Activated CD4-positive, alpha-beta T cell treated with anti-CD3 and anti-CD28 coated beads, Interleukin-2, amount 10 ng/mL, durations not matched to agents 7 days and 5 days (primary cell): ENCODE measurements at places on chromosomes 7 and 10.

GRCh38 chr10:76265441-76266113 lies 834.2 kb downstream of the LRMDA start:
- no peak for DNase-seq

DNA sequence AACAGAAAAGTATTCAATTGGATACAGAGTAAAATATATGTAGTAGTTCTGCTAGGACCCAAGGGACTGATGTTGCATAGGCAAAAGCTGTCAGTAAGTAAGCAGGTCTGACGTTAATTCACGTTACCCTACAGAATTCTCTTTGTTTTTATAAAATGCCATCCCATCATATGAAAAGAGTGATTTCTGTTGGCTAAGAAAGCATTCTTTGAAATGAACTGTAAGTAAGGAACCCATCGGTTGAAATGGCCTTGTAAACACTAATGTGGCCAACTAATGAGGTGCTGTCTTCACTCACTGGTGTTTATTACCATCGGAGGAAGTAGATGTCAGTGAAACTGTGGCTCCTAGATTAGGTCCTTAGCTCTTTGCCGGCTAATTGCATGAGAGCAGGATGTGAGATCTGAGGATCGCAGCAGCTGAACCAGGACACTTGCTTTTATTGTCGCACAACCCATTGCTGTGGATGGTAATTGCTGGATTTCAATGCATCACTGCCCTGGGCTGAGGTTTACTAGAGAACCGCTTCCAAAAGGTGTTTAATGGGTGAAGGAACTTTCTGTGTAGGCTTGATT lies 49.5 kb downstream of the UBE3C start:
- no peak for DNase-seq

- no peak for DNase-seq
These were observed 8.6 kb downstream of the CTBP2 start for GRCh38 chr10:125151553-125152449.

GRCh38 chr10:47291682-47292081 lies 8.3 kb upstream of the GDF10 start:
- no peak for DNase-seq

GRCh38 chr7:26815426-26815825 lies 49.0 kb downstream of the SKAP2 start:
- no peak for DNase-seq

DNA sequence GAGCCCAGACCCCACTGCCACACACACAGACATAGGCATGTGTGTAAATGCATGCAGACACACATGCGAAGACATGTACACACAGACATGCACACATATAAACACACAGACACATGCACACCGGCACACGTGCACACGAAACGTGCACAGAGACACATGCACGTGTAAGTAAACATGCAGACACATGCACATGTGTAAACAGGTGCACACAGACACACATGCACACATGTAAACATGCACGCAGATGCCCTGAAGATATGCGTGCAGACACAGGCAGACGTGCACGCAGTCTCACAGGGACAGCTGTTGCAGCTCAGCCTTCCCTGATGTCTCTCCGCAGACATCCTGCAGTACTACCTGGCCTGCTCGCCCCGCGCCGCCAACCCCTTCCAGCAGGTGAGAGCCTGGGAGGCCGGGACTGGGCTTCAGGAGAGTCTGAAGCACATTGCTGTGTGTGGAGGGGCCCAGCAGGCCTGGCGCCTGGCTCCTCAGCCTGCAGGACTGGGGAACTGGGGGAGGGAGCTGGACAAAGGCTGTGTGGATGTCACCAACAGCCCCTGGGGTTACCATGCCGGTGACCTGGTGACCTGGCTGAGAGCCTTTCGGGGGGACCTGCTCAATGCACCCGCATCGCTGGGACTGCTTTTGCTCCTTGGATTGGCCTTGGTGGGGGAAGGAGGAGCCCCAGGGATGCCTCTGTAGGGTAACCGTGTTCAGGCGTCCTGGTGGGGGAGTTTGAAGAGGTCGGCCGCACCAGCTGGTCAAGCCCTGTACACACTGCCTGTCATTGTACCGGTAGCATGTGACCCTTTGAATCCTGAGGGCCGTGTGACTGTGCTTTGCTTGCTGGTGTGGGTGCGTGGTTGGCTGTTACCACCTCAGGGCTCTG lies 20.3 kb downstream of the TTYH3 start:
- DNase-seq = no peak
